ENCODE measurements at places on chromosomes 3 and 15.

DNA sequence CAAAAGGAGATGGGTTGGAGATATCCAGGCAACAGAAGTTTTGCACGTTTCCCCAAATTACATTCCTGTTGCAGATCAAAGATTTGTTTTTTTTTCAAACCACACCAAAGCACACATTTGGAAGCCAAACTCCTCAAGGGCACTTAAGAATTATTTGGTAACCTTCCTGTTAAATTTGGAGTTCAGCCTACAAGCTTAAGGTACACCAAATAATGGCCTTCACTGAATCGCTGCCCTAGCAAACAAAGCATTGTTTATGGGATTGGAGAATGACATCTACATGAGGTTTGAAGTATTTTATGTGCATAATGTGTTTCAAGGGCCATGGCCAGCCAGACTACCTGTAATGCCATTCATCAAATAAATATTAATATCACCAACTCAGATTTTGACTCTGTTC, 357.9 kb downstream of the RORA start:
- DNase-seq: no peak

DNA sequence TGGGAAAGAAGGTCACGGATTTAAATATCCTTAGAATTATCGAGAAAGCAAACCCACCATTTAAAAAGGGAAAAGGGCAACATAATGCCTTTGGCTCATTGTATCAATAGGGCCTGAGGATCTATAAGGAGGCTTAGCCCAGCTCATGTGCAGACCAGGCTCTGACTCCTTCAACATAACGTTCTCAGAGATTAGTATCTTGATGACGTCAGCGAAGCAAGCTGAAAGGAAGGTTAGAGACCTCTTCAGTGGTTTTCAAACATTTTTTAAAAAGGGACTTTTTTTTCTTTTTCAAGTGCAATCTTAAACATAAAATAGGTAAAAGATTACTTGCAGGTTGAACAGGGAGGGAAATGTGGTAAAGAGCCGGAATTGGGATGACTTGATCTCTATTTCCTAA, 463.9 kb upstream of the ADAMTS9 start:
- no peak for DNase-seq

DNA sequence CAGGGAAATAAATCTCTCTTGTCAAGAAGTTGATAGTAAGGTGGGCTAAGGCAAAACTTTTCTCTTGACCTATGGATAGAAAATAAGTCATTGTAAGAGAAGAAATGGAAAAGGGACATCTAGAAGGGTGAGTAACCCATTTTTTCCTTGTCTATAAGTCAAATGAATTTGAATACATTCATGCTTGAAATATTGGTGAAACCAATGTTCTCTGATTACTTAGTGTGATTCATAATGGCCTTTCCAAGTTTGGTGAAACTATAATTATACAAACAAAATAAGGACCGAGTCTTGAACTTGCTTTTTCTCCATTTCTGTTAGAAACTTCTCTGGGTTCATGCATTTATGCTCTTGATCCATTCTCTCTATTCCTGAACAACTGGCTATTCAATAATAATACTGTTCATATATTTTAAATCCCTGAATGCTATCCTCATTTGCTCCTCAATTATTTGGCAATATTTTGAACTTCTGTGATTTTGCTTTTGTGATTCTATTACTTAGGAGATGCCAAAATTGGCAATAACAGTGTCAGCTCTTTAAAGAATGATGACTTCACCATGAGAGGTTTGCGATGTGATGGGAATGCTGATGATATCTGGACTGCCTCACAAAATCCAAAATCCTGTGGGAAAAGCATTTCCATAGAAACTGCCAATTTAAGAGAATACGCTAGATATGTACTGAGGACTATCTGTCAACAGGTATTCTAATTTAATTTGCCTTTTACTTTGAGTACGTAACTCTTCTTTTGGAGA, 12.3 kb downstream of the P2RY12 start:
- no peak for DNase-seq

GRCh38 chr3:198088421-198088955, 128.5 kb downstream of the LMLN start:
- no peak for DNase-seq

- no peak for DNase-seq
These were observed 83.5 kb upstream of the CFAP20DC start for GRCh38 chr3:59133311-59133710.

DNA sequence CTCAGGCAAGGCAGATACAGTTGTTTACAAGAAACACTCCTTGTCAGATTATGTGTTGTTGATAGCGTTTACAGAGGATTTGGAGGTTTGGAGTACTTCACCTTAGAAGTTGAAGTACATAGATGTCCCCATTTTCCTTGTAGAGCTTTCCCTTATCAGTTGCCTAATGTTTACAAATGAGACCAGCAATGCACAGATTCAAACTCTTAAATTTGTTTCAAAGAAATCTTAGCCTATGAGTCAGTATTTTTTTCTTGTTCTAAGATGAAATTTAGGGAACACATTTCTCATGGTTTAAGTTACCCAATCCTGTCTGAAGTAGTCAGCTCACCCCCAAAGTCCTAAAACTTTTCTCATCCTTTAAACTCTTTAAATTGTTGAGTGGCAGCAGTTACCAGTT, 6.3 kb upstream of the EIF5A2 start:
- DNase-seq: no peak

GRCh38 chr15:27805261-27806220, 293.6 kb downstream of the OCA2 start:
- DNase-seq: no peak

GRCh38 chr15:32802286-32802936, 84.6 kb downstream of the GREM1 start:
- no peak for DNase-seq

- no peak for DNase-seq
These were observed 1337.1 kb downstream of the ROBO1 start for GRCh38 chr3:78430741-78431140.

GRCh38 chr3:58562498-58562897, 14.7 kb downstream of the FAM107A start:
- no peak for DNase-seq

DNA sequence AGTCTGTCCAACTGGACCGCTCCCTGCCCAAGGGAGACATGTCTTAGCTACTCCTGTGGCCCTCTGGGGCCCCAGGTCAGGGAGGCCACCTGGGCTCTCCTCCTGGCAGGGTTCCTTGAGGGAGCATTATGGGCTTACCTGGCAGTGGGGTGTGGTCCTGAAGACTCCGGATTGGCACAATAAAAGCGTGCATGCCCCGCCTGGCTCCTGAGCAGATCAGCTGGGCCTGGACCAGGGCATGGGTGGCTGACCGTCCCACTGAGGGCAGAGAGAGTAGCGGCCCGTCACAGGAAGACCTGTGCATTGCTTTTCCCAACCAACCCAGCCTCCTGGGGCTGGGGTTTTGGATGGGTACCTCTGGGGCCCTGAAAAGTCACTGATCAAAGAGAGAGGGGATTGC, 5.4 kb downstream of the ACOX2 start:
- no peak for DNase-seq

DNA sequence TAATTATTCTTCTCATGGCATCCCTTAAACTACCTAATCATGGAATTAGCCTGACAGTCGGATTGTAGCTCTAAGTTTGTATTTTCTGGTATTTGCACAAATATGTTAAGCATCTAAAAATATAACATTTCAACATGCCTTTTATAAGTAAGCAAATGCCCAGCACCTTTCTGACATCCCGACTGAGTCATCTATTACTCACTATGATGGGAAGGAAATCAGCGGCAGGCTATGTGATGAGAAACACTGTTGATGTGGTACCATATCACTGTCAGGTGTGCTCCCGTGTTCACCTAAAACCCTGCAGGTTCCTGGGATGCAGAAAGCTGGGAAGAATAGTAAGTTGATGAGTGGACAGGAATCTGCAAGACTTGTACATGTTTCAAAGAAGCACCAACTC, 367.8 kb upstream of the IL12A start:
- no peak for DNase-seq

DNA sequence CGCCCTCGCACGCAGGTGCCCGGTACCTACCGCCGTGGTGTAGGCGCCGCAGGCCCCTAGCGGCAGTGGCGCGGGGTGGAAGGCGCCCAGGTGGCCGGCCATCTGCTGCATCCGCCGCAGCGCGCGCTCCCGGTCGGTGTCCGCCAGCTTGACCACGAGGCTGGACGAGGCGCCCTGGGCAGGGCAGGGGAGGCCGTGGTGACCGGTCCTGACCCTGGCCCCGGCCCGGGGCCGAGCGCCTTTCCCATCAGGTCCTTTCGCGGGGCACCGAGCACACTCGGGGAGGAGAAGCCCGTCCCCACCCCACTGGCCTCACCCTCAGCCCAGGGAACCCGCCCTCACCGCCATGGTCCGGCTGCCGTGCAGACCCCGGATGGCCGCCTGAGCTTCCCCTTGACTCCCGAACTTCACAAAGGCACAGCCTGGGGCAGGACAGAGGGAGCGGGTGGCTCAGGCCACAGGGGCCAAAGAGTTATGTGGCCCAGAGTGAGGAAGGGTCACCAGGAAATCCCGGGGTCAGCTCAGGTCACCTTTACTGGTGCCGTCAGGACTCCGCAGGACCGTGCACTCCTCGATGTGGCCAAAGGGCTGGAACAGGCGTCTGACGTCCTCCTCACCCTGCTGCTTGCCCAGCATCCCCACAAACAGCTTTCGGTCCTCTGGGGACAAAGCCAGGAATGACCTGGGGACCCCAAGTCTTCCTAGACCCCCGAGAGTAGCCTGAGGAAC, 17.4 kb upstream of the PARP6 start:
- no peak for DNase-seq

GRCh38 chr3:84194029-84194428, 764.8 kb upstream of the CADM2 start:
- no peak for DNase-seq

- no peak for DNase-seq
These were observed 453.9 kb upstream of the PROK2 start for GRCh38 chr3:72238801-72239200.

DNA sequence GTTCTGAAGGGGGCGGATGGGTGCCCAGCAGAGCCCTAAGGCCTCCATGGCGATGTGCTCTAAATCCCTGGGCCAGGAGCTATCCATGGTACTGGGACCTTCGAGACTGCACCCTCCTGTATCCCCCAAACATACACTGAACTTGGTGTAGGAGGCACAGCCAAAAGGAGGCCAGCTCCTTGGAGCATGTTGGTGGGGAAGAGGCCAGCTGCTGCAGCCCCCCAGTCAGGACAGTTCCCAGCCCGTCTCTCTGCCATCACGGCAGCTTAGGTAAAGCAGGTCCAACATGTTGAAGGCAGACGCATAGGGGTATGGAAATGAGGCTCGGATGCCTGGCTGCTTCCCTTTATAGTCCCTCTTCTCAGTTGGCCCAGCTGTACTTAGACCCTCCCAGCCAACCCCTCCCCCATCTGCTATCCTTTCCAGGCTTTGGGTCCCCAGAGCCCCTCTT, 1.8 kb downstream of the CAMKV start:
- peak; percentile 92 for DNase-seq

DNA sequence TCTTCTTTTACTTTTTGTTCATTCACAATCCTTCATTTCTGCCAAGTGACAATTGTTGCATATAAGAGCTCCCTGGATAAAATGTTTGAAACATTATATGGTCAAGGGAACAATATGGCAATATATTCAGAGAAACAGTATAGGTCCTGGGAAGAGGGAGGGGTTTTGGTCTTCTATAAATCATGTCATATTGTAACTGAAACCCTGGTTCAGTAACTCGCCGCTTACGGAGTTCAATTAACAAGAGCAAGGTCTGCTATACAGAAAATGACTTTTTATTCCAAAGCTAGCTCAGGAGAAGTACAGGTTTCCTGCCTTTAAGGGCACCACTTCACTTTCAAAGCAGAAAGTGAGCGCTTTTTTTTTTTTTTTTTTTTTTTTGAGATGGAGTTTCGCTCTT, 522.1 kb upstream of the TGFBR2 start:
- no peak for DNase-seq

DNA sequence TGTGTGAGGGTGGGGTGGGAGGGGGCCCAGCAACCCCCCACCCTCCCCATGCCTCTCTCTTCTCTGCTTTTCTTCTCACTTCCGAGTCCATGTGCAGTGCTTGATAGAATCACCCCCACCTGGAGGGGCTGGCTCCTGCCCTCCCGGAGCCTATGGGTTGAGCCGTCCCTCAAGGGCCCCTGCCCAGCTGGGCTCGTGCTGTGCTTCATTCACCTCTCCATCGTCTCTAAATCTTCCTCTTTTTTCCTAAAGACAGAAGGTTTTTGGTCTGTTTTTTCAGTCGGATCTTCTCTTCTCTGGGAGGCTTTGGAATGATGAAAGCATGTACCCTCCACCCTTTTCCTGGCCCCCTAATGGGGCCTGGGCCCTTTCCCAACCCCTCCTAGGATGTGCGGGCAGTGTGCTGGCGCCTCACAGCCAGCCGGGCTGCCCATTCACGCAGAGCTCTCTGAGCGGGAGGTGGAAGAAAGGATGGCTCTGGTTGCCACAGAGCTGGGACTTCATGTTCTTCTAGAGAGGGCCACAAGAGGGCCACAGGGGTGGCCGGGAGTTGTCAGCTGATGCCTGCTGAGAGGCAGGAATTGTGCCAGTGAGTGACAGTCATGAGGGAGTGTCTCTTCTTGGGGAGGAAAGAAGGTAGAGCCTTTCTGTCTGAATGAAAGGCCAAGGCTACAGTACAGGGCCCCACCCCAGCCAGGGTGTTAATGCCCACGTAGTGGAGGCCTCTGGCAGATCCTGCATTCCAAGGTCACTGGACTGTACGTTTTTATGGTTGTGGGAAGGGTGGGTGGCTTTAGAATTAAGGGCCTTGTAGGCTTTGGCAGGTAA, 8.1 kb downstream of the FAM131A start:
- peak; percentile 94 for DNase-seq

DNA sequence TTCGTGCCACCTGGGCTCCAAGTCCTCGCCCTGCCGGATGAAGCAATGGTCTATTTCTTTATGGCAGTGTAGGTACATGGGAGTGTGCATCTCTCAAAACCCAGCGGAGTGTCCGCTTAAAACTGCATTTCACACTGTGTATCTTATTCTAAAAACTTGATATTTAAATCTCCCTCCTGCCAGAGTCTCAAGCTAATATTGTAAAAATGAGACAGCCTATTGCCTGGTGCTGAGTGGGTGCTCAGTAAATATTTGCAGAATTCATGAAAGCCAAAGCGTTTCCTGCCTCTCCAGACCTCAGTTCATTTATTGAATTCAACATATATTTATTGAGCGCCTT, 330 bp upstream of the TBC1D2B start:
- no peak for DNase-seq

Measured in GM23338 (cell line).